ENCODE measurements at places on chromosomes 12 and 14. TPM values are rescaled to one million over a fixed set of nuclear protein-coding genes. Genes with fewer than 3 reads are reported as not detected.

RPS29 gene
- 1,484 TPM for total RNA-seq

SYT1 gene
- 3.6 TPM for total RNA-seq

DTD2 gene
- 12.1 TPM for total RNA-seq

LUM gene
- total RNA-seq = 0.57 TPM

IL22 gene
- not detected for total RNA-seq

TSPAN31 gene
- 29.8 TPM for total RNA-seq

CACNB3 gene
- total RNA-seq = 16.0 TPM

RAN gene
- total RNA-seq = 599 TPM

EXD2 gene
- 24.7 TPM for total RNA-seq

RHOJ gene
- total RNA-seq = 312 TPM

HECTD1 gene
- total RNA-seq = 239 TPM

KRT73 gene
- total RNA-seq = not detected

RNF212B gene
- not detected for total RNA-seq

NRXN3 gene
- total RNA-seq = 0.16 TPM

HSPB8 gene
- 1.1 TPM for total RNA-seq

KLHDC1 gene
- total RNA-seq = 2.8 TPM

PGAM5 gene
- 36.8 TPM for total RNA-seq

Data from bladder microvascular endothelial cell (primary cell).